ENCODE measurements at places on chromosomes 12 and 14.

- no peak for DNase-seq
Observed at GRCh38 chr12:132055535-132056096, 88.5 kb downstream of the DDX51 start.

- DNase-seq, result no peak
Observed at GRCh38 chr12:80230068-80230467, 130.7 kb downstream of the OTOGL start.

DNA sequence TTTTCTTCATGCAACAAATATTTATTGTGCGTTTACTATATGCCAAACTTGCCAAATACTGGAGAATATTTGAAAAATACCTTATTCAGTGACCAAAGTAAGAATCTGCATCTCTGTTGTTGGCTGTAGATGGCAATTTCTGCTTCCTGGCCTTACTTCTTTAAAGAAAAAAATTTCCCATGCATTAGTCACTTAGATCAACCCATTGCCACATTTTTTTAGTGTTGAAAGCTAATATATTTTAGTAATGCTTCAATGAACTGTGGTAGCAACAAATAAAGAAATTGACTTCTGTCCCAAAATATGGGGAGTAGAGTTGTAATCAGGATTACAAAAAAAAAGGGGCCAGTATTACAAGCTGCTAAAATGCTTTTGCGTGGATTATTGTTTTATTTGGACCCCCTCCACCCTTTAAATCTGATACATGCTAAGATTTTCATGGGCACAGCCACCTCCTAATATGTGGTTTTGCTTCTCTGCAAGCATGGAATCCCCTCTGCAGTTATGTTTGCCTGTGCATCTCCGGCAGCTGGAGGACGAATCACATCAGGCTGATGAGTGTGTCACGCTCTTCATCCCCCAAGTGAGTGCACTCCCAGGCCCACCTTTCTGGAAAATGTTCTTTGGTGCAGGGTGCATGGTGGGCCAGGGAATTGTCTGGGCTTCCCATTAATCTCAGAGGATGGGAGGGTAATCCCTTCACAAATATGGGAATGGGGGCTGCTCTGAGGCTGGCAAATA, 38.1 kb upstream of the PTCSC3 start:
- DNase-seq, result no peak

GRCh38 chr14:54350203-54350602, 46.6 kb upstream of the CDKN3 start:
- DNase-seq, result no peak

- DNase-seq, result no peak
Observed at GRCh38 chr14:92945544-92945943, 22.6 kb downstream of the CHGA start.

- DNase-seq, result no peak
Observed at GRCh38 chr12:125399489-125399888, 334.3 kb downstream of the AACS start.

DNA sequence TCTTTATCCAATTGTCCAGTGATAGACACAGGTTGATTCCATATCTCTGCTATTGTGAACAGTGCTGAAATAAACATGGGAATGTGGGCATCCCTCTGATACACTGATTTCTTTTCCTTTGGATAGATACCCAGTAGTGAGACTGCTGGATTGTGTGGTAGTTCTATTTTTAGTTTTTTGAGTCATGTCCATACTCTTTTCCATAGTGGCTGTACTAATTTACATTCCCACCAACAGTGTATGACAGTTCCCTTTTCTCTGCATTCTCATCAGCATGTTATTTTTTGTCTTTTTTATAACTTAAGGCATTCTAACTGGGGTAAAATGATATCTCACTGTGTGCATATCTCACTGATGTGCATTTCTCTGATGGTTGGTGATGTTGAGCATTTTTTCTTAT, 24.8 kb upstream of the VASH1 start:
- DNase-seq, result no peak

All from stimulated activated CD4-positive, alpha-beta T cell treated with anti-CD3 and anti-CD28 coated beads, Interleukin-4, amount 100 ng/mL, for 1 hour (primary cell).